ENCODE measurements at places on chromosomes 16 and 17.
A peak's percentile ranks its signal among the peaks of the same experiment; 100 is the strongest.

DNA sequence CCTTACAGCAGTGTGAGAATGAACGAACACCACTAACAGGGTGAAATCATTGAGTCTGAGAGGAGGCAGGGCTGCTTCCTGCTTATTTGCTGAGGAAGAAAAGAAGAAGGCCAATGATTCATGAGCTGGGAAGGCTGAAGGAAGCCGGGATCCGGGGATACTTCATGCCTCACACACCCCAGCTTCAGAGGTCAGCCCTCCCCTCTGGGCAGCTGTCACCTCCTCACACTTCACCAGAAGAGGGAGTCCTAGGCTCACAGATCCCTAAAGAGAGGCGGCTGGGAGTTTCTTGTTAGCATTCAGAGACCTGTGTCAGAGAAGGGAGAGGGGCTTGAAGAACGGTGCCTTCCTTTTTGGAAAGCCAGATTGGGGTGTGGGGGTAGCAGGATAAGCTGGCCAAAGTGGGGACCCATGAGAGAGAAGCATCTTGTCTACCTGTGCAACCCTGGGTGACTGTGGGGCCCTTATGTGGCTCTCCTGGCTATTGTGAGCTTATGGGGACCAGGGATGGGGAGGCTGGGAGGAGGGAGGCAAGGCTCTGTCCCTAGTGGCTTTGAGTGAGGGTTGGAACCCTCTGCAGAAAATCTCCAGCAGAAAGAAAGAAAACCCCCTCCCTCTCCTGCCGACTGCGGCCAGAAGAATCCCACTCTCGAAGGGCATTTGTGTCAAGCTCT lies 94.6 kb downstream of the RGS9 start:
- DNase-seq = peak; percentile 8

DNA sequence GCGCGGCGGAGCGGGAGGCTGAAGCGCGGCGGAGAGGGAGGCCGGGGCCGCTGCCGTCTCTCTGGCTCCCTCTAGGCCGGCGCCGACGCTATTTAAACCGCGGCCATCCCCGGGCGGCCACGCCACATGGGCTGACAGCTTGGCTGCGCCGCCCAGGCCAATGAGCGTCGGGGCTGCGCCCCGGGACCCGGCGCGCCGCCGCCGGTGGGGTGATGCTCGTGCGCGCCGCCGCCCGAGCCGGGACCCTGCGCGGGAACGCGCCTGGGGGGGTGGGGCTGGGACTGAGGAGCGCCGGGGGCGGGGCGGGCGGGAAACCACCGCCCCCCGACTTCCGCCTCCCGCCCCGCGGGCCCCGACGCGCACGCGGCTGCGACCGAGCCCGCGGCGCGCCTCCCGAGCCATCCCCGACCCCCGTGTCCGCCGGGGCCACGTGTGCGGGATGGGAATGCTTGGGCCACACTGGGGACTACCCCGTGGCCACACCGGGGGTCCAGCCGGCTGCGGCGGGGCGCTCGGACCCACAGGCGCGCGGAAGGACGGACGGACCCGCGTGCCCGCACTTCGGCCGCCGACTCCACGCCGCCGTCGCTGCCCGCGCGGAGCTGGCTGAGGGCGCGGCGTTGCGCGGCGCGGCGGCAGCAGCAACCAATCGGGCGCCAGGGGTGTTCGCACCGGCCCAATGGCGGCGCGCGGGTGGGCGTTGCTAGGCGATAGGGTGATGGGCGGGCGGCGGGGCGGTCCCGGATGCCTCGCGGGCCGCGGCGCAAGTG lies at the start of gene FASN:
TSS of gene FASN (minus strand) at position 68 of the 770 bp plus-strand sequence. CDS start 1,791 bp downstream, outside the sequence.
- DNase-seq = peak; percentile 90

- DNase-seq = no peak
Measured at GRCh38 chr16:85136702-85137322, 24.5 kb upstream of the CIBAR2 start.

- DNase-seq = peak; percentile 44
Measured at GRCh38 chr16:85611444-85612190, 1.5 kb upstream of the GSE1 start.

- DNase-seq = no peak
Measured at GRCh38 chr16:27618606-27619327, 68.8 kb downstream of the KATNIP start.

DNA sequence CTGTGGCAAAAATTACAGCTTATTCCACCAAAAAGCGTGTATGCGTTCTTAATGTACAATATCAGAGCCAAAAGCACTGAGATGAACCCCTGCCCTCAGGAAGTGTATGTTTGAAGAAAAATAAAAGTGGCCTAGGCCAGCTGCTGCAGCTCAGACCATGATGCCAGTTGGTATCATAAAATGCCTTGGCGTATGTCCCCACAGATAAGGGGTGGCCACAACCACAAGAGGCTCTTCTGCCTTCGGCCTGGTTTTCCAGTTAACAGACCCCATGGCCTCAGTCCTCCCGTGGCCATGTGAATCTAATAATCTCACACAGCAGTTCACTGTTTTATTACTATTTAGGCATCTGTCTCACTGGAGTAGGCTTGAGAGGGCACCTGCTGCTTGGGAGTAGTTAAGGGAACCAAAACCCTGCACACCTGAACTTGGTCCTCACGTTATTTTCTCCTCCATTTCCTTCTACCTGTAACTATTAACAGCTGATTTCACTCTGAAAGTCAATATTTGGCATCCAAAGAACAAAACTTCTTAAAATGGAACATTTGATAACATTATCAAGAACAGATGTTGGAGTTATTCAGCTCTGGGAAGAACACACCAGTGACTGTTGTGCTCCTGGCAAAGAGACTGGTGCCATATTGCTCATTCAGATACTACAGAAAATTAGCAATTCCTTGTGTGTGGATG lies 34.8 kb upstream of the ERN1 start:
- peak; percentile 61 for DNase-seq

DNA sequence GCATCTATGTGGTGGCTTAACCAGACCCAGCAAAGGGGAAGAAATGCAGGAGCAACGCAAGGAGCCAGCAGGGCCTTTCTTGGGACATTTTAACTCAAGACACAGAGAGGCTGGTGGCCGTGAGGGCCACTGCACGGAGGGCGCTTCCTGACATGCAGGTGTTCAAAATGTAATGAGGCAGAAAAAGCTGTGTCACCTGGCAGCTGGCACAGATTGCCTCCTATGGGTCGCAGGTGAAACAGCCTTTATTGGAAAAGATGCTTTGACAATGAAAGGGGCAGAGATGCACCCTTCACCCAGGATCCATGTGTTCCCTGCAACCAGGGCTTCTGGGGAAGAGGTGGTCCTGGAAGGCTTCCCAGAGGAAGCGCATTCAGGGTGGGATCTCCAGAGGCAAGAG lies 219.3 kb downstream of the XYLT1 start:
- DNase-seq = no peak

- DNase-seq = no peak
Measured at GRCh38 chr17:63996430-63997182, 1.5 kb upstream of the PRR29 start.

GRCh38 chr16:20385844-20386832 lies 18.4 kb downstream of the PDILT start:
- DNase-seq = peak; percentile 55

GRCh38 chr17:28634206-28634865 lies 10.6 kb downstream of the BLTP2 start:
- DNase-seq = no peak

DNA sequence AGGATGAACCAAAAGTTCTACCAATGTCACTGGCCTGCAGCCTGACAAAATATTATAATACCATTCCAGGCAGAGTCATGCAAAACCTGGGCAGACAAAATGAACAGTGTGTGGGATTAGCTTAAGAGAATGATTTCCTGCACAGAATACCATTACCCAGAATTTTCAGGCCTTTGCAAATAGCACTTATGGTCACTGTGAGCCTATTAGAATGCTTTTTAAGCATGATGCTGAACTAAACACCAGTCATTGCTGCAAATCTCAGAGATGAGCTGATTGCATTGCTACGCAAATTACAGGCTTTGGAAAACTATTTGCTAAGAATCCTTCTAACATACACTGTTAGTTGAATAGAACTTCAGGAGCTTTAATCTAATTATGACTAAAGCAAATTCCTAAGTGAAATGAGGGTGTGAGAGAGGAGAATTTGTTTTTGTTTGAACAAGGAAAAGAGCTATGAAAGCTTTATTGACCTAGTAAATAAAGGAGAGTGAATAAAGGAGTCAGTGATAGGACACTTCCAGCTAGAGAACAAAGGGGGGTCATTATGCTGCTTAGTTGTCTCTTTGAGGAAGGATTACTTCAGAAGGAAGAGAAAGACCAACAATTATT lies 398.8 kb downstream of the HS3ST3B1 start:
- DNase-seq = no peak

DNA sequence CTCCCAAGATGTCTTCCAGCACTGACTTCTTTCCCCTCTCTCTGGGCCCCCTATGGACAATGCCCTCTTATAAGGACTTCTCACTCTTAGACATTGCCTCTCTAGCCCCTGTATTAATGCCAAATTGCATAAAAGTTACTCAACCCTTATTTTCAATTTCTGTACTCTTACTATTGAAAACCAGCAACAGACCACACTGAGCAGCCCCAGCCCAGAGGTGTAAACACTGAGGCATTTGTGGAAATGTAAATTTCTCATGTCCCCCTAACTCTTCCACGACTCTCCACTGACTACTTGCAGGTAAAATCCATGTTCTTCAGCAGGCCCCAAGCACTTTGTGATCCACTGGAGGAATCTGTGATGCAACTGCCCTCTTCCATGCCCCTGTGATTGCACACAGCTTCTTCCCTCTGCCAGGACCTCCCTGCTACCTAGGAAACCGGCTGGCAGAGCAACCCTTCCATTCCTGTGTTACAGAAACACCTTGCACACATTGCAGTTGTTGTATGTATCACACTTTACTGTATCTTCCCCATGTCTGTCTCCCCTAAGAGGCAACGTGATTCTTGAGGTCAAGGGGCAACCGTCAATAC lies 4.4 kb downstream of the N4BP1 start:
- no peak for DNase-seq

GRCh38 chr16:86225905-86226371 lies 284.4 kb upstream of the FOXF1 start:
- no peak for DNase-seq

- DNase-seq = no peak
Measured at GRCh38 chr17:71380535-71380934, 740.3 kb upstream of the SOX9 start.

GRCh38 chr17:17096438-17097178 lies 54.4 kb downstream of the MPRIP start:
- no peak for DNase-seq

GRCh38 chr16:53780051-53780450 lies 76.1 kb downstream of the FTO start:
- DNase-seq = no peak

GRCh38 chr16:62034231-62035114 lies 1.8 kb downstream of the CDH8 start:
- DNase-seq = no peak

GRCh38 chr16:3214904-3215600 lies 19.9 kb downstream of the ZNF200 start:
- no peak for DNase-seq

- no peak for DNase-seq
Measured at GRCh38 chr16:73206151-73206707, 158.3 kb upstream of the ZFHX3 start.

DNA sequence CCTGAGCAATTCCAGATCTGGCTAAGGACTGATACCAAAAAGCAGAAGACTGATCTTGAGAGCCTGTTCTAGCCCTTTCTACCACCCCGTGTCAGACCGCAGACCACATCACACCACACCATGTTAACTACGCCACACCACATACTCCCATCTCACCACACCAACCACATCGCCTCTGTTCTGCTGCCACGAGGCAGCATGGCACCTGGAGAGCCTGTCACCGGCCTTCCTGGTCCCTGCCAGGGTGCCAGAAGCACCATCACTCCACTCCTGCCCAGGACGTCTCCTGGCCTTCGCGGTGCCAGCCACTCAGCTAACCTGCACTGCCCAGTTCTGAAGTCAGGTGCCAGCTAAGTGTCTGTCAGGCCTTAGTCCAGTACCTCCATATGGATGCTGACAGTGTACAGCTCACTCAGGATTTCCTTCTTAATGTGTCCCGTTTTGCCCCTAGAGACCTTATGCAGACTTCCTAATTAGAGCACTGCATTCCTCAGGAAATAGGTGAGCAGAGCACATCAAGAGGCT lies 37.2 kb upstream of the BCAR1 start:
- no peak for DNase-seq

GRCh38 chr17:74082886-74083285 lies 120.6 kb upstream of the RPL38 start:
- no peak for DNase-seq

- no peak for DNase-seq
Measured at GRCh38 chr17:60659156-60659555, 18.5 kb upstream of the BCAS3 start.

GRCh38 chr17:76138234-76138895 lies 2.7 kb downstream of the FOXJ1 start:
- no peak for DNase-seq

DNA sequence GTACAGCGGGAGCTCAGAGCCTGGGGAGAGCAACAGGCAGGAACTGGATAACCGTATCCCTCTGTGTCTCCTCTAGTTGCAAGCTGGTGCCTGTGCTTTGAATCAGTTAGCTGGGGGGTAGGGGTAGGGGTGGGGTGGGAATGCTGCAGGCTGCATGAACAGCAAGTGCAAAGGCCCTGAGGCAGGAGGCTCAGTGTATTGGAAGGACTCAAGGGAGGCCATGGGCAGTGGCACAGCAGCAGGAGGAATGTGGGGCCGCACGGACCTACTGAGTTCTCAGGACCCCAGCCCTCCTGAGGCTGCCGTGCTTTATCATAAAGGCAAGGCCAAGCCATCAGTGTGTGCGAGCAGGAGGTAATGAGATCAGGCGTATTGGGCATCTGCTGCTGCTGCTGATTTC lies 3.3 kb downstream of the KATNB1 start:
- DNase-seq = no peak

DNA sequence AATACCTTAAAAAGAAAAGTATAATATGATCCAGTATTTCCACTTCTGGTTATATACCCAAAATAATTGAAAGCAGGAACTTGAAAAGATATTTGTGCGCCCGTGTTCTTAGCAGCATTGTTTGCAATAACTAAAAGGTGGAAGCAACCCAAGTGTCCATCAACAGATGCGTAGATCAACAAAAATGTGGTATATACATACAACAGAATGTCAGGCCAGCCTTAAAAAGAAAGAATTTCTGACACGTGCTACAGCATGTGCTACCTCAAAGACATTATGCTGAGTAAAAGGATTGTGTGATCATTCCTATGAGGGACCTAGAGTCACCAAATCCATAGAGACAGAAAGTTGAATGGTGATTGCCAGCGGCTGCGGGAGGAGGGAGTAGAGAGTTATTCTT lies 133.1 kb downstream of the SPECC1 start:
- no peak for DNase-seq

GRCh38 chr17:82246365-82247181 lies 17.7 kb downstream of the SLC16A3 start:
- no peak for DNase-seq
